Activated T-cell treated with anti-CD3 and anti-CD28 coated beads for 4 hours (primary cell): ENCODE measurements at places on chromosomes 4 and X.

GRCh38 chr4:179601671-179602070 lies 2159.4 kb upstream of the AGA start:
- DNase-seq = no peak

GRCh38 chrX:133083899-133084298 lies 13.0 kb downstream of the USP26 start:
- DNase-seq = no peak

- no peak for DNase-seq
Observed at GRCh38 chr4:53477038-53477565, 99.7 kb downstream of the FIP1L1 start.

GRCh38 chr4:51842167-51842553 lies 793 bp upstream of the DCUN1D4 start:
- no peak for DNase-seq

- no peak for DNase-seq
Observed at GRCh38 chr4:7960017-7960789, 20.5 kb upstream of the AFAP1 start.

DNA sequence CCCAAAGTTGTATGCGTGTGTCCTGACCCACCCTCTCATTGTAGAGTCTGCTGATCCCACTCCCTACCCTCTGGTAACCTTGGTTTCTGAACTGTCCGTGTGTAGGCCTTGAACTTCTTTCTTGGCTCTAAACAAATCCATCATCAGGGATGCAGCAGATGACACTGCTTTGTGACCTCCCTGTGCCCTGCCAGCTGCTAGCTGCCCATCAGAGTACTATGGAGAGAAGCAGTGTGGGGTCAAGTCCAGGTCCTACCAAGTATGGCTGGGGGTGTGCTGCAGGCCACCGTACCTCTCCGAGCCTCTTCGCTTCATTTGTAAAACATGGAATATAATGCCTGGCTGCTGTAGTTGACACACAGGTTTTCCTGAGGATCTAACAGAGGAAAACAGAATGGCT lies 183.5 kb upstream of the RBPJ start:
- DNase-seq = no peak

DNA sequence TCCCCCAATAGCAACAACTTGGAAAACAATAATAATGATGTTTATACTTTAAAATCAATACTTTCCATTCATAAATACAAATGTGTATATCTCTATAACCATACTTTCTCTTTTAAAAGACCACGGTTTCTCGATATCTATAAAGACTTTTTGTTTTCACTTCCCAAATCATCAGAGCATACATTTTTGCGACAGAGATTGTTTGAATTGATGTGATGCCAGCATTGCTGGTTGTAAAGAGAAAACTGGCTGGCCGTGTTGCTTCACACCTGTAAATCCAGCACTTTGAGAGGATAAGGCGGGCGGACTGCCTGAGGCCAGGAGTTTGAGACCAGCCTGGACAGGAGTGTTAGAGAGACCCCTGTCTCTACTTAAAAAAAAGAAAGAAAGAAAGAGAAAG lies 77.6 kb upstream of the ZNF518B start:
- DNase-seq = no peak

GRCh38 chrX:123324625-123325024 lies 140.5 kb downstream of the GRIA3 start:
- DNase-seq = no peak

DNA sequence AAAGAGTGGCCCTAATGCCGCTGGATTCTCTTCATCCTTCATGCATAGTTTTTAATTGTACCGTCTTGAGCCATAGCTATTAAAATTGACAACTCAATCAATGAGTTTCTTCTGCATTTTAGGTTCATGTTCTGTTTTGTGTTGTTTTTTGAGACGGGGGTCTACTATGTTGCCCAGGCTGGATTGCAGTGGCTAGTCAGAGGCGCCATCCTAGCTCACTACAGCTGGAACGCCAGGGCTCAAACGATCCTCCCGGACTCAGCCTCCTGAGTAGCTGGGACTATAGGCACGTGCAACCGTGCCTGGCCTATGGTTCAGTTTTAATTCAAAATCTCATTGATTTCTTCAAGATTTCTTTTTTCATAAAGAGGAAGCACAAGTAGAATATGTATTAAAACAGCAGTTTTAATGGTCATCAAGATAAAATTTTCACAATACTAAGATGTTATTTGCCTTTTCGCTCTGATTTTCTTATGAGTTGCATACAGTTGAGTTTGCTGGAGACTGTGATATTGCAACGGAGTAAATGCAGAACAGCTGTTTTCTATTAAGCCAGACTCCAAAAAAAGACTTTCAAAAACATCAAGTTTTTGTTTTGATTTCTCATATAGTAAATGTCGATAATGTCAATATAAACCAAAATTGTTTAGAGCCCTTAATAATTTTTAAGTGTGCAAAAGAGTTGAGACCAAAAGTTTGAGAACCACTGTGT lies 1.1 kb upstream of the STX18 start:
- DNase-seq = no peak

- DNase-seq = no peak
Observed at GRCh38 chr4:150250998-150251651, 172.9 kb downstream of the DCLK2 start.

DNA sequence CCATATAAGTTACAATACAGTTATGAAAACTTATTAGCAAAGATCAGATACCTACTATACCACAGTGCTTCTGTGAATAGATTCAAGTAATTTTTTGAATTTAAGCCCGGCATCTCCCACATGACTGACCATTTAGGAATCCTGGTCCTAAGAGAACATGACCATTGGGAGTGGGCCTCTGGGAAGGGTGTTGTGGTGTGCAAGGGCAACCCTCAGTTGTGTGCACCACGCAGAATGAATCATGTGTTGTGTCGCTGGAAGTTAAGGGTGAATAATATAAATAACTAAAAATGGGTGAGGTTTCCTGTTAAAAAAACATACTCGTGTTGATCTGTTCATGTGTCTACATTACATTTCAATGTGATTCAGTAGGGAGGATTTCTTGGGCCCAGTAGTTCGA lies 15.5 kb downstream of the CPE start:
- DNase-seq = no peak

DNA sequence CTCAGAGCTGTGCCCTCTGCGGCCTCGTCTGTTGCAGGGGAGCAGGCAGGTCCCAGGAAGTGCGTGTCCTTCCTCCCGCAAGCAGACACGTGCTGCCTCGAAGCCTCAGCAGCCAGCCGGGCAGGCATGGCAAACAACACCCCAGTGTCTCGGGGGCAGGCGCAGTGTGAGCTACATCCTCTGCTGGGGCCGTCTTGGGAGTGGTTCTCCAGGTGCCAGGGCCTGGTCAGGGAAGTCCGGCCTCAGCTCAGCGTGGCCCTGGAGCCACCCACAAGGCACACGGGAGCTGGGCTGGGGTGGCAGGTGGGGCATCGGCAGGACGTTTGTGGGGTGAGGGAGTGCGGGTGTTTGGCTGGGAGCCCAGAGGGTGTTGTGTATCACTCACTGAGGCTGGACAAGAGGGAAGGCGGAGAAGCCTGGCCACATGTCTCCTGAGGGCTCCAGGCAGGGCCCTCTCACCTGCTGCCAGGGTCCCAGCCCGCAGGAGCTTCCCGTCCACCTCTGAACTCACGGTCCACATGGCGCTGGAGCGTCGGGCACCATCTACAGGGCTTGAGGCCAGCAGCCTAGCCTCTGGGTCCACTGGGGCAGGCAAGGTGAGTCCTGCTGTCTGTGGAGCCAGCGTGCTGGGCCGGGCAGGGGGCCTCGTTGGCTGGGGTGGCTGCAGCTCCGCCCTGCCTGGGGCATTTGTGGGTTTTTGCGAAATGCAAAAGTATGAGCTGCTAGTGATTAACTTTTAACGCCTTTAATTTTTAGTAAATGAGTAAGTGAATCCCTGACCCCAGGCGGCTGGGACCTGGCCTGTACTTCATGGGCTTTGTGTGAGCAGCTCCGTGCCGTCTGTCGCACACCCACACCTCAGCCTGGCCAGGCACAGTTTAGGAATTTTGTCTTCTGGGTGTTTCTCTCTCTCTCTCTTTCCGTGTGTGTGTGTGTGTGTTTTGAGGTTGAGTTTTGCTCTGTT lies 17.3 kb upstream of the UVSSA start:
- DNase-seq = no peak

- DNase-seq = no peak
Observed at GRCh38 chr4:111945014-111945413, 200.2 kb upstream of the FAM241A start.

DNA sequence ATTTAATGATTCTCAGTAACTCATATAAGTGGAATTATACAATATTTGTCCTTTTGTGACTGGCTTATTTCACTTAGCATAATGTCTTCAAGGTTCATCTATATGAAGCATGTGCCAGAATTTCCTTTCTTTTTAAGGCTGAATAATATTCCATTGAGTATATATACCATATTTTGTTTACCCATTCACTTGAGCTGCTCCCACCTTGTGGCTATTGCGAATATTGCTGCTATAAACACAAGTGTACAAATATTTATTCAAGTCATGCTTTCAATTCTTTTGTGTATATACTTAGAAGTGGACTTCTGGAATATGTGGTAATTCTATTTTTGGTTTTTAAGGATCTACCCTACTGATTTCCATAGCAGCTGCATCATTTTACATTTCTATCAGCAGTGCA lies 219.1 kb downstream of the MID1 start:
- DNase-seq = no peak

- DNase-seq = no peak
Observed at GRCh38 chrX:71871367-71871766, 39.3 kb upstream of the NHSL2 start.

GRCh38 chr4:129335818-129336217 lies 239.9 kb downstream of the C4orf33 start:
- no peak for DNase-seq

DNA sequence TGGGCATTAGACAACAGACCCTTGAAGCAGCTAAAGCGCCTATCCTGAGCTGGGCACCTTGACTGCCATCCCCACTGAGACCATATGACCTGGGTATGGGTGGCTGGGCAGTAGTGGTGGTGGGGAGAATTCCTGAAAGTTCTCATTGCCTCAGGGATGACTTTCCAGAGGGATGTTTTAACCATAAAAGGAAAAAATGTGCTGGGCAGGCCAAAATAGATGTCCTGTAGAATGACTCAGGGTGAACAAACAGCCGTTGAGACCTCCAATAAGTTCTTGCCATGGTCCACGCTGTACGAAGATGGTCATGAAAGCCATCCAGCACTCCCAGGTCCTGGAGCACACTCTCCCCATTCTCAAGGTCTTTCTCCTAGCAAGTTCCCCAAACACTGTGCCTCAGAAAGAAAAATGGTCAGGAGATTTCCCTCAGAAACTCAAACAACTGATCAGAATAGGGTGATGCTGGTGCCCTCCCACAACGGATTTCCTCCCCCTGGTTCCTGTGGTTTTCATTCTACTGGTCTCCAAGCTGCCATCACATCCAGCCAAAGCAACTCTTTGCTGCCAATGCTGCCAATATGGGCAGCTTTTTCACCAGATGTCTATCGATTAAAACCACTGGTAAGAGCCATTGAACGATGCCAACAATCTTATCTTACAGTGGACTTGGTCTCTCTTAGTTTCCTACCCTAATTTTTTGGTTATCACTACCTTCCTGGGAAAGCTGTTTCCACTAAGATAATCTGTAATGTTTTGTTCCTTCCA lies 11.2 kb downstream of the CDKN2AIP start:
- no peak for DNase-seq

GRCh38 chrX:78029663-78030062 lies 60.2 kb upstream of the PGAM4 start:
- DNase-seq = no peak

DNA sequence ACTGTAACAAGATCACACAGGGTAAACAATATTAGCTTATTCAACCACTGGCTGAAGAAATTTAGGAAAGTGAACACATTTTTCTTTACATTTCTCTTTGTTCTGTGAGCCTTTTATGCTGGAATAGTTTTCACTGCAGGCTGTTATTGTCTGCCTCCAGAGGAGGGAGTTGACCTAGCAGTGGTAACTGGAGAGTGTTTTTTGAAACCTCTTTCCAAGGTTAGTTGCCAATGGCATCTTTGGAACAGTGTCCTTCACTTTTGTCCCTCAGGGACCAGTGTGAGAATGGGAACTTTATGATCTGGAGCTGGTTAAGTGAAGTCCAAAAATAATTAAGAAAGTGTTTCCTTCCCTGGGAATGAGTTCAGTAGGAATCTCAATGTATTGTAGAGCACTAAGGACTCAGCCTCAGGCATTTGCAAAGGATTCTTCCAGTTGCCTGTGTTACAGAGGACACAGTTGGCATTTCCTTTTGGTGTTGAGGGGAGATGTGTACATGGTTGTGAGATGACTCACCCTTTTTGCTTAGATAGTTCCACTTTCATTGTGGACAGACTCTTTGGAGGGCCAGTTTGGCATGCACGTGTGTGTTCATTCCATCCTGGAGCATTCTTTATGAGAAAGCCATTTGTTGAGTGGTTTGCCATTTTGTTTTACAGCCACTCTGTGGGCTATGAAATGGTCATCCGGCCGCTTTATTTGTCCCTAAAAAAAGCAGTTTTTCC lies 61.3 kb downstream of the AR start:
- DNase-seq = no peak

DNA sequence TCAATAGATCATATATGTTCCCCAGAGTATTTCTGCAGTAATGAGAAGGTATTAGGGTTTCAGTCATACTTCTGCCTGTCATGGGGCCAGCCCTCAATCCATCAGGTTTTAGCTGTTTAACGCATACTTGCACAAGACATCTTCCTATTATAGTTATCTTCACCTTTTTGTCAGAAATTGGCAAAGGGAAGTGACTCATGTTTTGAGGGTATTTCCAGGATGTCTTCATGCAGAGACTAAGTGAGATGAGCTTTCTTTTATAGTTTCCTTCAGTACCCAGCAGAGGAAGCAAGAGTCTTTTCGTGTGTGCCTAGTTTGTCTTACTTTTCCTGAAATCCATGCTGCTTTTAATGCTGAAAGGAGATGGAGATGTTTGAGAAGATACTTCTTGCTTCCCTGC lies 9.5 kb downstream of the CSTF2 start:
- DNase-seq = no peak

GRCh38 chrX:154305541-154306205 lies 10.1 kb downstream of the TKTL1 start:
- DNase-seq = no peak

GRCh38 chrX:100673397-100673953 lies 29.5 kb downstream of the SRPX2 start:
- DNase-seq = no peak

- no peak for DNase-seq
Observed at GRCh38 chr4:88792268-88792781, 94.7 kb upstream of the NAP1L5 start.

DNA sequence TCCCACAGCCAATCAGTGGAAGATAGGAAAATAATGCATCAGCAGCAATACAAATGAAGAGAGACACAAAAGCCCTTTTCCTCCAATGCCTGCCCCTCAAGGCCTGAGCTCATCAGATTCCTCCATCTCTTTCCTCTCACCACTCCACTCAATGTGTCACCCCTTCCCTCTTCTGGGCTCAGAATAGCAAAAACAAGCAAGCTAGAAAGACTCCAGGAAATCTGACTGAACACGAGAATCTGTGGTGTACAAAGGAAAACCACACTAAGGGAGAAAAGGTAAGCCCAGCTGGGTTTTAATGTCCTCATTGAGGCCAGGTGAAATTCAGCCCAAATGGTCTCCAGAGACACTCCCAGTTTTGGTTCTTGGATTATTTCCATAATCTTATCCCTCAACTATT lies 46.3 kb downstream of the ARHGEF9 start:
- no peak for DNase-seq
